ENCODE measurements at places on chromosomes 5 and 9.

GRCh38 chr9:757246-757881 is 84.1 kb upstream of the DMRT1 start:
- peak; percentile 34 for DNase-seq

GRCh38 chr9:79769476-79770275 is 197.9 kb downstream of the TLE4 start:
- no peak for DNase-seq

- peak; percentile 89 for DNase-seq
Measured at GRCh38 chr5:18745988-18746615, 1111.8 kb downstream of the TAF11L14 start.

GRCh38 chr5:55438998-55439397 is 95.8 kb downstream of the PLPP1 start:
- no peak for DNase-seq

- peak; percentile 3 for DNase-seq
Measured at GRCh38 chr9:79858508-79858907, 286.7 kb downstream of the TLE4 start.

DNA sequence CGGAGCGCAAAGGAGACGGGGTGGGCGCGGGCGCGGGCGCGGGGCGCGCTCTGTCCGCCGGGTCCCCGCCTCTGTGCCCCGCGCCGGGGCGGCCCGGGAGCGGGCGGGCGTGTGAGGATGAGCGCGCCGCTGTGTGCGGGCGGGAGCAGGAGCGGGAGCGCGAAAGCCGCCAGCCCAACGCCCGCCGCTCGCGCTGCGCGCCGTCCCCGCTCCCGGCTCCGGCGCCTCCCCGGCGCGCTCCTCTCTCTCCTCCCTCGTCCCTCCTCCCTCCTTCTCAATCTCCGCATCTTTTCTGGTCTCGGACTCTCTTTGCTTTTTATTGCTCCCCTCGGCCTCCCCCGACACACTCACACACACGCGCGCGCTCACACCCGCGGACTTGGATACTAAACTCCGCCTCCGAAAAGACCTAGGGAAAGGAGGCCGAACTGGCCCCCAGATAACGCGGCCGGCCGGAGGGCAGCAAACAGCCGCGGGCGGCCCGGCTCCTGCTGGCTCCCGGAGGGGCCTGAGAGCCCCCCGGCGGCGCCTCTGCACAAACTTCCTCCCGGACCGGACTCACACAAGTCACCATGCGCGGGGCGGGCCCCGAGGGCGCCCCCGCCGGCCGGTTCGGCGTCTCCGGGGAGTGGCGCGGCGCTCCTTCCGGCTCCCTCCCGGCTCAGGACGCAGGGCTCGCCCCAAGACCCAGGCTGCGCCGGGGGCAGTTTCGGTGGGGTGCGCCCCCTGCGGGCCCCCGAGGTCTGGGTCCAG is at the start of gene FIBCD1:
Gene FIBCD1 (minus strand): TSS at position 596 of the 753 bp plus-strand sequence. CDS start 640 bp downstream, outside the sequence.
- DNase-seq, result peak; percentile 66

GRCh38 chr5:150502106-150502505 is 5.8 kb upstream of the NDST1 start:
- no peak for DNase-seq

- peak; percentile 45 for DNase-seq
Measured at GRCh38 chr5:107806271-107806670, 135.5 kb upstream of the EFNA5 start.

GRCh38 chr5:131112424-131112823 is 52.6 kb downstream of the HINT1 start:
- no peak for DNase-seq

DNA sequence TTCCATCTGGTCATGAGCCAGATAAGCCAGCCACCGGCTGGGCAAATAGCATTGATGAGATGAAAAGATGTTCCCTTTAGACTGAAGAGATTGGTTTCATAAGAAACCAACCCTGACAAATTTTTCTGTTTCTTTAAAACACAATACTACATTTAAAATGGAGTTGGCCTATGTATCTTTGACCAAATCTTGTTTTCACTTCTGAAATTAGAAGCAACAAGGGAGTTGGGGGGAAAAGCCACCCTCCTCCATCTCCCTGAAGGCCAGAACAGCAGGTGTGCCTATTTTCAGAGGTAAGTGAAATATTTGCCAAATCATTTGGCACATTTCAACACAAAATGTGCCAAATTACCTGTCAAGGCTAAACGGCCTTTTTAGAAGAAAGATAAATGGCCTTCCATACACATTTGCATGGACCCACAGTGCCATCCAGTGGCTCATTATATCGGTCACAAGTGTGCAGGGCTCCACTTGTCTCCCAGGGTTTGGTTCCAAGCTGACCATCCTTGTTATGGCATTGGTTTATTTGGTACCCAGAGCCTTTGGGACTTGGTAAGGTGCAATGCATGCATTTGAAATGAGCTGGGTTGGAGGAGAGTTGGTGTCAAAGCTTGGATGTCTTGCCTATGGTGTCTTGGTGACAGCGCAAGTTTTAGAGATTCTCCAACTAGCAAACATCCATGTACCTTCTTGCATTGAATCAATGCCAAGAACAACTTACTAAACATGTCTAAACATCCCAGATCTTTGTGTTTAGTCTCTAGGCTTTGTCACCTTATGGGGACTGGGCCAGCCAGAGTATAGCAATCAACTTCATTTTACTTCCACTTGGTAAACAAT is 372.0 kb upstream of the KIF2A start:
- peak; percentile 79 for DNase-seq

- no peak for DNase-seq
Measured at GRCh38 chr9:78371981-78372380, 75.1 kb downstream of the PSAT1 start.

- DNase-seq, result no peak
Measured at GRCh38 chr9:94713436-94714215, 12.9 kb upstream of the AOPEP start.

DNA sequence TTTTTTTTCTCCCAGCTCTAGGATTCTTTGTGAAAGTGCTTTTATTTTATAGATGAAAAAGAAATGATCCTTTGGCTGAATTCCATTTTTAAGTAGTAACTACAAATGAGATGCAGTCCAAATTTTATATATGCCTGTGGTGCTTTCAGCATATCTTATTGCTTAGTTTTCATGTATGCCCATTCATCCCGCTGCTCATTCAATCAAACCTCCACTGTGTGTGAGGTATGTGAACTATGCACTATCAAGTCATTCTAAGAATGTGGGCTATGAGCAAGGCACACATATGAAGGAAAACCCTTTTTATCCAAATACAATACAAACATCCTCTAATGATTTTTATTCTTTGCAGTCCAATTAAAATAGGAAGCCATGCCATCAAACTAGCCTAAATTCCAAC is 1069.1 kb upstream of the DMAC1 start:
- DNase-seq, result no peak

DNA sequence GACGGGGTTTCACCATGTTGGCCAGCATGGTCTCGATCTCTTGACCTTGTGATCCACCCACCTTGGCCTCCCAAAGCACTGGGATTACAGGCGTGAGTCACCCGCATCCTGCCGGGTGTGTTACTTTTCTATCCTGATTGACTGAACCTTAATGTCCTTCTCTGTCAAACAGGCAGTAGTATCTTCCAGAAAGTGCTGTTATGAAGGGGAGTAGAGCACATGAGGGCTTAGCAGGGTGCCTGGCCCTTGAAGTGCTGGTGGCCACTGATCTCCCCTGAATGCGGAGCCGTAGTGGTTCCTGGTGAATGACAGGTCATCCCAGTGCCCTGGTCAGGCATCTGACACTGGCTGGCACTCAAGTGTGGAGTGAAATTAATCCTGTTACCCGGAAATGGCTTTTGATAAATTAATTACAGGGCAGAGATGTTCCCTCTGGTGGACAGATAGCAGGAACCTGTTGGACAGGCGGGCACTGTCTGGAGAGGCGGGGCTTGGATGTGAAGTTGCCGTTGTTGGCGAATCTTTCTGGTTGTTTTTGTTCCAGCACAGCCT is 28.4 kb downstream of the PRRC2B start:
- peak; percentile 91 for DNase-seq

GRCh38 chr5:87300744-87301143 is 33.1 kb downstream of the RASA1 start:
- peak; percentile 88 for DNase-seq

DNA sequence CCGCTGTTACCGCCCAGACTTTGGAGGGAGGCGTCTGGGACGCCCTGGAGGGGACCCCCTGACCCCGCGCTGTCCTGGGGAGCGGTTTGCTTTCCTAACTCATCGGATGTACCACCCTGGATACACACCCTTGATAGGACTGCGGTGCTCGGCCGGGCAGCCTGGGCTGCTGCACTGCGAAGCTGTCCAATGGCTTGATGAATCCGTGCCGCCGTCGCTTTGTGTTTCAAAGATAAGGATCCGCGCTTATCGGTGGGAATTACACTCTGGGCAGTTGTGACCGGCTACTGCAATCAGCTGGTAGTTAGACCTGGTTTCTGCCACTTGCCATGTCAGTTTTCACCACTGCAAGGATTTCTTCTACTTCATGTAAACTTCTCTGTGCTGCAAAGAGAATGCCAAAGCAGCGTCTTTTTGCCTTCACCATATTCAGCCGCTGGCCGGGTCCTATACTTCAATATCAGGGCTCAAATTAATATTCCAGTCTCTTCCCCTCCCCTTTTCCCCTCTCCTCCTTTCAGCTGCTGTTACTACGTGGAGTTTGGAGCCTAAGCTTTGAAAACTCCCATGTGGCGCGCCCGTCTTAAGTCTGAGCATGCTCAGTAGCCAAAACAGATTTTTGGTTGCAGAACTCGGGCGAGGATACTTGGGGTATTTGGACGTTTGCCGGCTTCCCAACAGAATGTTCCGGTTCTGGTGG is 727 bp downstream of the SMAD5 start:
- DNase-seq, result peak; percentile 74

DNA sequence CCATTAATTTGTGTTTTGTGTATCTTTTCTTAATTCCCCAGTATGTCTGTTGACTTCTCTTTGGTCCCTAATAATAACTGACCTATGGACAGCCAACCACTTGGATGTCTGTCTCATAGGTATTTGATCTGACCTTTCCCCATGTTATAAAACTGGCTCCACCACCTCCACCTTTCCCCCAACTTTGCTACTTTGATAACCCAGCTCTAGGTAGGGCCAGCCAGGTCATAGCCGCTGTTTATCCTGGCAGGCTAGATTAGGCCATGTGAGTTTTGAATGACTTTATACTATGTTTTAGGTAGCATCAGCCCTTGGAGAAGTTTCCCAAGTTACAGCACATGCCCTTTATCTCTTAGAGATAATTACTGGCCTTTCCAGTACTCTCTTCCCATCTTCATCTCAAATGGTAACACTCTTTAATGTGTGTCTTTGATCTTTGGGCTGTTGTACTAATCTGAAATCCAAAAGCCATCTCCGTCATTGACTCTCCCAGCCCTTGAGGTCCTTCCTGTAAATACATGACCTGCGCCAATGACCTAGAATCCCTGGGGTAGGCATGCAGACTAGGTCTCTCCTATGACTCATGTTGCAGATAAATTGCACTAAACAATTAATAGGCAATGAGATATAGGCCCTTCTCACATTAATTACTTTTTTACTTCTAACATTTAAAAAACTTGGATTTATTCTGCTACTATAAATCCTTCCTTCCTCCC is 152.6 kb downstream of the CD180 start:
- DNase-seq, result no peak

- no peak for DNase-seq
Measured at GRCh38 chr5:53545744-53546143, 14.7 kb upstream of the NDUFS4 start.

DNA sequence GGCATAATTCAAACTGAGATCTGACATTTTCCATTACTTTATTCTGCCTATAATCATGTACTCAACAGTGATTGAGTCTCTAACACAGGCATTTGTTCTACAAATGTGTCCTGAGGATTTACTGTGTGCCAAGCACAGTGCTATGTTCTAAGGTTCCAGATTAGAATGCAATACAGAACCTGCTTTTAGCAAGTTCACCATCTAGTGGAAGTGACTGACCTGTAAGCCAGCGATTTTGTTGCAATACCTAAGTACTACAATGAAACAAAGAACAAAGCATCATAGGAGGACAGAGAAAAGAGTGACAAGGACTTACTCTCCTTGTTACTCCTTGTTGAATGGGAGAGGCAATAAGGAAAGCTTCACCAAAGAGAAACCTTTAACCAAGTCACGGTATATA is 348.1 kb downstream of the ELAVL2 start:
- no peak for DNase-seq

GRCh38 chr9:107982001-107982400 is 492.4 kb upstream of the KLF4 start:
- no peak for DNase-seq

DNA sequence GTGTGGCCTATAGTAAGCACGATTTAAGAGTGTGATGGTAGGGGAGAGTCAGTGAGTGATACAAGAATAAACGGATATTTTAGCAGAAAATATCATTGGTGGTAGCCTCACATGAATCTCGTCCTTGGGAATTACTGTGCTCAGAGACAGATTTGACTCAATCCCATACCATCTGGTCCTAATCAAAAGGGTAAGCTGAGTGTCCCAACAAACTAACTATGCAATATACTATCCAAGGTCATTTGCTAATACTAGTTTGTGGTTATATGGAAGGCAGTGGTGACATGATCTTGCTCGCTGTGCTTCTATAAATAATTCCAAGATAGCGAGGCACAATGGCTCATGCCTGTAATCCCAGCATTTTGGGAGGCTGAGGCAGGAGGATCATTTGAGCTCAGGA is 103.2 kb downstream of the TRPM6 start:
- no peak for DNase-seq

- peak; percentile 45 for DNase-seq
Measured at GRCh38 chr5:1374030-1374678, 29.3 kb upstream of the CLPTM1L start.

DNA sequence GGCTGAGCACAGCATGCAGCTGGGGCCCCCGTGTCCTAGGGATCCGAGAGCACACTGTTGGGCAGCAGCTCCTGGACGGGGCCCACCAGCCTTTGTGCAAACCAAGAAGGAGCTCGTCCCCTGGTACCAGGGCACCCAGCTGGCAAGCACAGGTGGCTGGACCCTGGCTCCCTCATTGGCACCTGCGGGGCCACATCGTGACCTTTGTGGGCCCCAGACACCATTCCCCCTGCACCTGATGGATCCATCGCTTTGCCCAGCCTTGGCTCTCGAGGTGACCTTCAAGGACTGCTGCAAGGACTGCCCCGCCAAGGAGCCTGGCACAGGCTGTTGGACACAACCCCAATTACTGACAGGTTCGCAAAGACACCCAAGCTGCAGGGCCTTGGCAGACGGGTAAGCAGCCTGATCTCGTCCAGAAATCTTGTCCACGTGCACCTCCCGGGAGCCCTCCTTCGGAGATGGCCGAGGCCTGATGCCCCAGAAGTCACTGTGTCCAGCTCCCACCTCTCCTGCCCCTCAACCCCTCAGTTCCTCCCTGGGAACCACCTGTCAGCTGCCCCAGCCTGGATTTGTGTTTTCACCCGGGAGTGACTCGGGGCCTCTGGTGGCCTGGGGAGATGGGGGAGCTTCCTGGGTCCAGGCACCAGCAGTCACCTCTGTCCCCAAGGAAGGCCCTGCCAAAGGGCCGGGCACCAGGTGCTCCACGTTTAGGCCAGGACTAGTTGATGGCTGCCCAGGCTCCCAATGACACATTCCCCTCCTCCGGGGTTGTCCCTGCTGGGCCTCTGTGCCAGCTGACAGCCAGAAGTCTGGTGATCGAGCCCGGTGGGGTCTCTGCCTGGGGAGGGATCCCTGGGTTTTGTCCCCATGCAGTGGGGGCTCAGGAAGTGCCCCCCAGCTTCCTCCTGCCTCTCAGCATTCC is 137.1 kb upstream of the PPP1R26 start:
- DNase-seq, result no peak
